Activated naive CD8-positive, alpha-beta T cell treated with anti-CD3 and anti-CD28 coated beads, Interleukin-2, amount 10 ng/mL, durations not matched to agents 7 days and 5 days (primary cell): ENCODE measurements at places on chromosomes 7 and 10.

DNA sequence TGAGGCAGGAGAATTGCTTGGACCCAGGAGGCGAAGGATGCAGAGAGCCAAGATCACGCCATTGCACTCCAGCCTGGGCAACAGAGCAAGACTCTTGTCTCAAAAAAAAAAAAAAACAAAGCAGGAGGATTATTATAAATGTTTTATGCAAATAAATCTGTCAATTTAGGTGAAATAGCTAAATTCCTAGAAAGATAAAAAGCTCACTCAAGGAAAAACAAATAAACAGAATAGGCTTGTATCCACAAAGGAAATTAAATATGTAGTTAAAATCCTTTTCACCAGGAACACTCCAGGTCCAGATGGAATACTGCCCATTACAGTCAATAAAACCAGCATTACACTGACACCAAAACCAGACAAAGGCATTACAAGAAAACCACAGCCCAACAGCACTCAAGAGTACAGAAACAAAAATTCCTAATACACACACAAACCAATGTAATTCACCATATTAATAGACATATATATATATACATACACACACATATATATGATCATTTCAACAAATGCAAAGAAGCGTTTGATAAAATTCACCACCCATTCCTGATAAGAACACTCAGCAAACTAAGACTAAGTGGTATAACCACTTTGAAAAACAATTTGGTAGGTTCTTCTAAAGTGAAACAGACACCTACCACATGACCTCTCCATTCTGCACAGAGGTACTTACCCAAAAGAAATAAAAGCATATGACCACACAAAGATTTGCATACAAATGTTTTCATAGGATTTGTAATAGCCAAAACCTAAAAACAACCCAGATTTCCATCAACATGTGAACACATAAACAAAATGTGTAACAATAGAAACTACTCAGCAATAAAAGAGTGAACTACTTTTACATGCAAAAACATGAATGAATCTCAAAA is 38.8 kb downstream of the ABI1 start:
- no peak for DNase-seq

- DNase-seq, result no peak
Observed at GRCh38 chr10:29798921-29799690, 164.3 kb upstream of the SVIL start.

- DNase-seq, result no peak
Observed at GRCh38 chr10:55629793-55630490, 731.1 kb downstream of the ZWINT start.

DNA sequence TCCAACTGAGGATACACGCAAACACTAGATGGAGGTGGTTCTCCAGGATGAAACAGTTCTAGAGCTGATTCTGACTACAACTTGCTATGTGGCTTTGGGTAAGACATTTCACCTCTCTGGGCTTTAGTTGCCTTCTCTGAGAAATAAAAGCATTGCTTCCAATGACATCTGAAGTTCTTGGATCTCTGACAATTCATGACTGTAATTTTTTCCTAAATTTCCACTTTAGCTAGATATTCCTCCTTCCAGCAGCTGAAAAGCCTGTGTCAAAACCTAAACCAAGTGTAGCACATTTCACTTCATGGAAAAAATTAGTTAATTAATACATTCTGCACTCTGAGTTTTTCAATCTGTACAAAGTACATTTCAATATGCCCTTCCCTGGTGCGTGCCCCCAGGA is 50.0 kb upstream of the ANK3 start:
- no peak for DNase-seq

- DNase-seq, result no peak
Observed at GRCh38 chr7:36303202-36304098, 86.2 kb upstream of the ANLN start.

- DNase-seq, result no peak
Observed at GRCh38 chr7:151482883-151483710, 36.6 kb downstream of the RHEB start.

DNA sequence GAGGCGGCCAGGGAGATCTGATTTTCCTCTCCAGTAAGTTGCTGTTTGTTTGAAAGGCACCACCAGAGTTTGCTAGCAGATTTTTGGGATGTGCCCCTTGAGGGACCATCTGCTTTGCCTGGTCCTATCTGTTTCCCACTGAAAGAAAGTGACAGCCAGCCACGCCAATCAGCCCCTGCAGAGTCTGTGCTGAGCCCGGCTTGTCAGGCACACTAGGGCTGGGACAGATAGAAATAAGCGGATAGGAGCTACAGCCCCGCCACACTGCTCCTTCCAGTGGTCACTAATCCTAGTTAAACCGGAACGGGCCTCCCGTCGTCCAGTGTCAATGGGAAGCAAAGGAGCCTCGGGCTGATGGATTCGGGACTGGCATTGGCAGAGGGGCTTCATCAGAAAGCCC is 161.9 kb upstream of the PRR15 start:
- no peak for DNase-seq
